ENCODE measurements at places on chromosomes 4 and X.

GRCh38 chr4:186105647-186106321, 1.3 kb downstream of the FAM149A start:
- DNase-seq: no peak

DNA sequence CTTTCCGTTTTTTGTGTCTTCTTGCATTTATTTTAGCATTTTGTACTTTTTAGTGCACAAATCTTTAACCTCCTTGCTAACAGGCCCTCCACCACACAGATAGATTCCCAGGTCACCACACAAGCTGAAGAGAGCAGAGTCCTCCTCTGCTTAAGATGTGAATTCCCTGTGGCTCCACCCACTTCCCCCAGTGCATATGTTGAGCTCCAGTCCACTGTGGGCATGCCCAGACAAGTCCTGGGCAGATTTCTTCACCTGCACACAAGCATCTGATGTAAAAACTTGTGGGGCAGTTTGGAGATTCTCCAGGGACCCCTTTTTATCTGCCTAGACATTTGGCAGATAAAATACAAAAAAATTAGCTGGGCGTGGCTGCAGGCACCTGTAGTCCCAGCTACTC, 19.8 kb upstream of the PASD1 start:
- DNase-seq: no peak

- no peak for DNase-seq
These were observed 441.2 kb downstream of the CENPC start for GRCh38 chr4:67104145-67104544.

DNA sequence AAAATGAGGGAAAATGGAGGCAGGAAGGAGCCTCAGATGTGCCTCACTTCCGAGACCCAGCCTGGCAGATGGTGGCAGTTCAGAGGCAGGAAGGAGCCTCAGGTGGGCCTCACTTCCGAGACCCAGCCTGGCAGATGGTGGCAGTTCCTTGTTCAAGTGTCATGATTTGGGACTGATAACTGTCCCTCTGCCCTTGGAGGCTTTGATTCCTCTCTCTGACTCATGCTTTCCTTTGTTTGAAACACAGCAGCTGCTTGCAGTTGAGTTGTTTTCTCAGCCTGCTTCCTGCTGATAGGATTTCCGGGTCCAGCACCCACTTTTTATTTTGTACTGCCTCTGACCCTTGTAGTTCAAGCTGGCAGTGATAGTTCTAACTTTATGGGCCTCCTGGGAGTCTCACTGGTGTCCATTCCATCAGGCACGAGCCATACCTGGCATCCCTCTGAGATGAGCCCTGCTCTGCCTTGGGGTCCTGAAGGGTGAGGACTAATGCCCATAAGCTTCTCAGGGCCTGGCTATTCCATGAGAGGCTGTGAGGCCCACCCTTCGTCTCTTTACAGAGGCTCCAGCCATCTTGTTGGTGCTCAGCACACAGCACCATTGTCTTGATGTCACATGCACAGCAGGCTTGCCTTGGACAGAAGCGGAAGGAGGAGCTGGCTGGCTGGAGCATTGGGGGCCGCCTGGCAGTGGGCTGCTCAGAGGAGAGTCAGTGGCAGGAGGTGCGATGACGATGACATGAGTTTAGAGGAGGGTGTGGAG, 13.0 kb downstream of the RGS12 start:
- DNase-seq: no peak

DNA sequence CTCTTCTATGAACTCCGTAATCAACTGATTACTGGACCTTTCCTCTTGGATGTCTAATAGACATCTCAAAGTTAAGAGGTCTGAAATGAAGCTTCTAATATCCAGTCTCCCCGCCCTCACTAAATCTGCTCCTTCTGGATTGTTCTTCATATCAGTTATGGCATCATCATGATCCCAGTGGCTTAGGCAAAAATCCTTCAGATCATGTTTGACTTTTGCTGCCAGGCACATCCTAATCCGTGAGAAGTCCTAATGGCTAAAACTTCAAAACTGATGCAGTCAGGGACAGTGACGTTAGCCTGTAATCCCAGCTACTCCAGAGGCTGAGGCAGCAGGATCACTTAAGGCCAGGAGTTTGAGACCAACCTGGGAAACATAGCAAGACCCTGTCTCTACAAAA, 55.1 kb upstream of the GUCY1A1 start:
- no peak for DNase-seq

GRCh38 chr4:12881945-12882584, 602.1 kb downstream of the RAB28 start:
- DNase-seq: no peak

- no peak for DNase-seq
These were observed 27.2 kb downstream of the NOP14 start for GRCh38 chr4:2935762-2936743.

DNA sequence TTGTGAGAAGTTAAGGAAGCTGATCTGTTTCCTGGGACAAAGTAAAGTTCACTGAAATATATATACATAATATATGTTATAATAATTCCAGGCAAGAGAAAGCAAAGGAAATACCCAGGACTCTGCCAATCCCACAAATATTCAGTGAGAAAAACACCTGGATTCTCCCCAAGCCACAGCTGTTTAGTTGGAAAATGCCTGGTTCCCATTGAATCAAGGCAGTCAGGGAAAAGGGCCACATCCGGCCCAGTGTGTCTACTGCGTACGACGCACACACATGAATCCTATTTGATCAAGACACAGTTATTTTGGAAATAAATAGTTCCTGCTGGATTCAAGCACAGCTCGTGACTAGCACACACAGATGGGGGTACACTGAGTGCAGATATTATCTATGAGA, 6.3 kb upstream of the DCHS2 start:
- DNase-seq: no peak

GRCh38 chrX:11558972-11559371, 106.7 kb downstream of the ARHGAP6 start:
- no peak for DNase-seq

DNA sequence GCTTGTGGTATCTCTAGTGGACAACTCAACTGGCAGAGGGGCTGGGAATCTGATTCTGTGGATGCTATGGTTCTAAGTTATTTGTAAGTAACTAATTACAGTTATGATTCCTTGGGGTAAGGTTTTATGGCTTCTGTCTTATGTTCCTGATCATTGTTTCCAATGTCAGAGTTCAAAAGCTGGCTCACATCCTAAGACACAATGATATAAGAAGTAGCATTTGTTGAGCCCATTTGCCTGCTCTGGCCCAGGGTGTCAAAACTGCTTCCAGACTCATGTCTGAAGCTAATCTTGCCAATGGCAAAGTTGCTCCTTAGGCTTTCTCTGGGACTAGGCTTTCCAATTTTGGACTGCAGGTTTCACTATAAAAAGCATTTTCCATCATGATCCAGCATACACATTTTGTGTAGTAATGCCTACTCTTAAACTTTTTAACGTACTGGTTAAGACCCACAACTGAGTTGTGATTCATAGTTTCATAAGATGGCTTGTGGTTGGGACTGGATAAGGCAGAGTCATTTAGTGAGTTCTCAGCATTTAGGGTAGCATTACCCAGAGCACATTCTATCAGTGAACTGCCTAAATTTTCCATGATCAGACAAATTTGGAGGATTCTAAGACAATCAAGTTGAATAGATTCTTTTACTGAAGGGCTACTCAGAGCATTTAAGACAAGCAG, 50.0 kb downstream of the CCNI start:
- DNase-seq: no peak

GRCh38 chrX:139200346-139200745, 330.2 kb upstream of the F9 start:
- DNase-seq: no peak

GRCh38 chr4:186068581-186069348, at the start of gene TLR3:
Gene TLR3 (plus strand): TSS chr4:186069156. CDS start chr4:186076620, 7,464 bp downstream.
- DNase-seq: no peak

DNA sequence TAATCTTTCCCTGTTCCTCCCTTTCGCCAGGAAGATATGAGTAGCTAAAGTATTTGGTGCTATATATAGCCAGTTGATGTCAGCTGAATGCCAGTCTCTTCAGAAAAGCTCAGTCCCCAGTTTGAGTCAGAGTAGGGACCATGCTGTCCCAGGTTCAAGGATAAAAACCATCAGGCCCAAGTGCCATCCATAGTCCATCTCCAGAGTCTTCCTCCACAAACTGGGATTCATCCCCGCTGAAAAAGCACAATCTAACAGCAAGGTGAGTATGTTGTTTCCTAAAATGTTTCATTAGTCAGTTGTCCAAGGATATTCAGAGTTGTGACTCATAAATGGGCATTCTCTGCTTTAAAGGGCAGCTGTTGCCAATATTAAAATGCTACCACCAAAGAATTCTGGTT, at the start of gene MYOZ2:
MYOZ2 (plus strand) TSS at position 112 of the 401 bp plus-strand sequence. CDS start 694 bp downstream, outside the sequence.
- DNase-seq: no peak

DNA sequence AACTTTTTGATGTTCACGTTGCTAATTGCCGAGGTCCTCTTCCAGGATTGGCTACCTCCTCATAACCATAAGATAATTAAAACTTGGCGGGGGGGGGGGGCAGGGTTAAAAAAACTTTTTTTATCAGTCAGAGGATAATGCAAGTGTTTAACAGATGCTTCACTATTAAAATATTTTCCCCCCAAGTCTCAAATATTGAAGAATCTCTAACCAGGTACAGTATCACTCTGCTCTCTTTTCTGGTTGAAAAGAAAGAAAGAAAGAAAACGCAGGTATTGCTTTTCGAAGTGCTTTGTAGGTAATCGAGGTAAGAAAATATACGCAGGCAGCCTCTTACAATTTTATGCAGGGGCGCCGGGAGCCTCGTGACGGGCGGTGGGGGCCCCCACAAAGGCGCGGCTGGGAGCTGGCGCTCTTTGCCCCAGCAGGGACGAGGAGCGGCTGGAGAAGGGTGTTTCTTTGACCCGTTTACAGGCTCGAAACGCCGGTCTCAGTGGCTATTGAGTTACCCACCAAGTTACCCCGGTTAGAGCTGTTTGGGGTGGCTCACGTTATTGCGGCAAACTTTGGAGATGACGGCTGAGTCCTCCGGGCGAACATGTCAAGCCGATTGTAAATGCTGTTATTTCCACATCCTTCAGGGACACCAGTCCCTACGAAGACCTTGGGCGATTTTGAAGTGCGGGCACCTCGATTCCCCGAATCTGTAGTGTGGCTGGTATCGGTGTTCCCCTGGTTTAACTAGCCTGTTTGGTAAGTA, 477 bp upstream of the HAND2 start:
- DNase-seq: no peak

- DNase-seq: no peak
These were observed 235.2 kb upstream of the FAT1 start for GRCh38 chr4:186958726-186959350.

GRCh38 chrX:102860235-102860634, 76.8 kb upstream of the RAB40AL start:
- no peak for DNase-seq

- DNase-seq: no peak
These were observed 36.9 kb downstream of the ARAP2 start for GRCh38 chr4:36207367-36207766.

DNA sequence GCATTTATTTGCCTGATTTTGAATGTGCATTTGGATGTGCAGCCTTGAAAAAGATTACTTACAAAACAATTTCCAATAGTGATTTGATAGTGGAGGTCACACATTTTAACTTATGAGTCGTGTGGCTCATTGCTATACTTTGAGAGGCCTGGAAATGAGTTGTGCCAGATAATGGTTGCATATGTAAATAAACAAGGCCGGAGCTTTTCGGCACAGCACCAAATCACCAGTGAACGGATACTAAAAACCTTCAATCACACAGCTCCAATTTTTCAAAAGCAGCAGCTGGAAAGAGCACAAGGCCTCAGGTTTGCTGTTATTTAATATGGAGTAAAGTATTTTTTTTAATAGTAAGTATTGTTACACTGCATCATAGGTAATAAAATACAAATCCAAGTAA, 57.2 kb downstream of the NPY5R start:
- DNase-seq: no peak

DNA sequence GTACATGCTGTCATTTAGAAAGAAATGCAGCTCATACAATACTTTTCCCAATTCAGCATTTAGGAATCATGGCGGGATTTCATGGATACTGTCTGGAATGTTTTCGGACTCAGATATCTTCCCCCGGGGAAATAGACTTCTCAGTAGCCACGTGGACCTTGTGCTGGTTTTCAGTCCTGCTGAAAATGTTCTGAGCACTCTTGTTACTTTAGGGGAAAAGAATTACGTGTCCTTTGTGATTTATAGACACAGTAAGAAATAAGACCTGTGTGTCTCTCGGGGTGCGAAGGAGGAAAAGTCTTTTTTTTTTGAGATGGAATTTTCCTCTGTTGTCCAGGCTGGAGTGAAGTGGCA, 3.8 kb downstream of the CD99 start:
- no peak for DNase-seq

Data from spinal cord (tissue), 10 donors.